Neuronal stem cell (in vitro differentiated cells): ENCODE measurements at places on chromosomes 13 and 19.

DNA sequence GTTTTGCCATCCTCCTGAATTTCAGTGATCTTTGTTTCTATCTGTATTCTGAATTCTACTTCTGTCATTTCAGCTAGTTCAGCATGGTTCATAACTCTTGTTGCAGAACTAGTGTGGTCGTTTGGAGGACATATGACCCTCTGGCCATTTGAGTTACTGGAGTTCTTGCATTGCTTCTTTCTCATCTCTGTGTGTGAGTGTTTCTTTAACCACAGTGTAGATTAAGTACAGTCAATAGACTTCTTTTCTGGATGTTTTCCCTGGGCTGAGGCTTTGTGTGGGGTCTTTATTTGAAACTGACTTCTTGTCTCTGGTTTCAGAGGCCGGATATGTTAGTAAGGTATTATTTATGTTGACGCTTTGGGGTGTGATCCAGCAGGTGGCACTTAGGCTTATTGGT, 14.7 kb downstream of the IGFL2 start:
- DNase-seq = no peak

DNA sequence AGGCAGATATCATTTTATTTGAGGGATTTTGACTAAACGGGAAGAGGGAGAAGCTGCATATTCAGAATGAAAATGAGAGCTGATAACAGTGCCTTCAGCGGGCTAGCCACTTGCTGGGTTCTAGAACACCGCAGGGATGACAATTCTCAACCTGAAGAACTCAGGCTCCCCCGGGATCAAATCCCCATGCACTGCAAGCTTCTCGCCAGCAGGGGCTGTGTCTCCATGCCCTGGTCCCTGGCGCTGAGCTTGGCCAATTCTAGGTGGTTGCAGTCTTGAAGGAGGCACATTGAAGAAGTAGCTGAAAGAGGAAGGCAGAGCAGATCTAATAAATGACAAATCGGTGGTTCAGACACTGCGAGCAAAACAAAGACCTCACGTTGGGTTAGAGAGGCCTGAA, 128.7 kb downstream of the UQCRFS1 start:
- no peak for DNase-seq

DNA sequence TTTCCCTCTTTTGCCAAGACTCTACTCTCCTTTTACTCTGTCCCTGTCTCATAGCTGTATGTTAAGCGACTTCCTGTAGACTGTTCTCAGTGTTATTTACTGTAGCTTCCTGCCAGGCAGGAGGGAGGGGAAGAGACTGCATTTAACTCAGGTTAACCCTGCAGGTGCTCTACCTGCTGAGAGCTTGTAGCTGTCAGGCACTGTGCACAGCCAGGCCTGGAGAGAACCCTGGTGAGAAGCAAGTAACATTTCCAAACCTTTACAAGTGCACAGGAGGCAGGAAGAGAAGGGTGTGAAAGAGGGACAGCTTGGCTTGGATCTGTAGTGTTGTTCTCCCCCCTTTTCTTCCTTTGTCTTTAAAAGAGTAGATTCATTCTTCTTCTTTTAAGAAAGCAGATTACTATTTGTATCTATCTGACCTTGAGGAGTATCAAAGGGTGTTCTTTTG, 167.1 kb downstream of the LMO7 start:
- no peak for DNase-seq

- DNase-seq = no peak
Observed at GRCh38 chr13:98803921-98804320, 51.4 kb upstream of the SLC15A1 start.

- DNase-seq = no peak
Observed at GRCh38 chr19:12788682-12789097, 2.6 kb upstream of the JUNB start.

GRCh38 chr19:28349604-28350003, 863.3 kb downstream of the UQCRFS1 start:
- no peak for DNase-seq
